ENCODE measurements at places on chromosomes 3 and 15.

DNA sequence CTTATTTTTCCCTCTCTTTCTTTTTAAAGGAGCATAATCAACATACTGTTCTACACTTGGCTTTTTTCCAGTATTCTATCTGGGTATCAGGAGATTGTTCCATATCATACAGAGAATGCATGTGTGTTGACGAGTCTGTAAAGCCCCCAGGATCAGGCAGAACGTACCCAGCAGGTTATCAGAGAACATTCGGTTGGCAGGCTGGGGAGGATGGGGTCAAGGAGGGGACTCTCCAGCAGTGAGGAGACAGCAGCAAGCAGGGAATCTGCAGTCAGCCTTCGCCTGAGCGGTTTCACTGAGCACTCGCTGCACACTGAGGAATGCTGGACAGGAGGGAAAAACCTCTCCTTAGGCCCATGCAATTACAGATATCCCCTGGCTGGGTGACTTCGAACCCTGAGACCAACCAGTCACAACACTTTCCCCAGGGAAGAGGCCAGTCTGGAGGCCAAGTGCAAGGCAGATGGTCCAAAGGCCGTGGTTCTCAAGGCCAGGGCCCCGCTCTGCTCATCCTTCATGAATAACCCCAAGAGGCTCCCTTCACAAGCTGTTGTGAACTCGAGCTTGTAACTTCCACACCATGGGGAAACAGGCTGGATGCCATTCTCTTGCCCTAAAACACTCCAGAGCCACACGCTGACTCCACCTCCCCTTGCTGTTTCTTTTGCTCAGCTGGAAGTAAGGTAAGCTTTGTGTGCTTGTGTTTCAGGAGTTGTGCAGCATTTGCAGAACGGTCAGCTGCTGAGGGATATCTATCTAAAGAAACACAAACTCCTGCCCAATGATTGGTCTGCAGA is 60.1 kb downstream of the PXYLP1 start:
- DNase-seq = no peak

DNA sequence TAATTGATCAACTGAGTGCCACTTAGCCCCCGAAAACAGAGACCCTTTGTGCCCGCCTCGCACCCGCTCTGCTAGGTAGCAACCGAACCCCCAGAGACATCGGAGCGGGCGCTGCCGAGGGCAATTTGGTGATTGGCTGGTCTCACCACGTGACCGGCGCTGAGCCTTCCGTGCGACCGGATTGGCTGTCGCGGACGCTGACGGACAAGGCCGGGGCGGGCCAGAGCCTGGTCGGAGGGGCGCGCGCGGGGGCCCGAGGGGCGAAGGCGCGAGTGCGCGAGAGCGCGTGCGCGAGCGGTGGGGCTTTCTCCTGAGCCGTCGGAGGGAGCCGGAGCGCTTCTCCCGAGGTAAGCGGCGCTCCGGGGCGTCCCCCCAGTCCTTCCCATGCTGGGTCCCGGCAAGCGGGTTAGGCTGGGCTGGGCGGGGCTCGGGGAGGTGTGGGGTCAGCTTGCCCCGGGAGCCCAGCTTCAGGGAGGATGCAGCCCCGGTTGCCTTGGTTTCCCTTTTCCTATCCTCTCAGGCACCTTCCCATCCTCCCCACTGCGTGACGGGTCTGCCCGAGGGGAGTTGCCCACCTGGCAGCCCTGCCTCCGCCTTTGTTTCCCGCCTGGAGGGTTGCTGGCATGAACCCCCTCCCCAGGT is at the start of gene TMEM108:
TMEM108 (plus strand) TSS at position 303 of the 642 bp plus-strand sequence.
- no peak for DNase-seq

GRCh38 chr15:36893276-36893675 is 207.1 kb downstream of the MEIS2 start:
- no peak for DNase-seq

DNA sequence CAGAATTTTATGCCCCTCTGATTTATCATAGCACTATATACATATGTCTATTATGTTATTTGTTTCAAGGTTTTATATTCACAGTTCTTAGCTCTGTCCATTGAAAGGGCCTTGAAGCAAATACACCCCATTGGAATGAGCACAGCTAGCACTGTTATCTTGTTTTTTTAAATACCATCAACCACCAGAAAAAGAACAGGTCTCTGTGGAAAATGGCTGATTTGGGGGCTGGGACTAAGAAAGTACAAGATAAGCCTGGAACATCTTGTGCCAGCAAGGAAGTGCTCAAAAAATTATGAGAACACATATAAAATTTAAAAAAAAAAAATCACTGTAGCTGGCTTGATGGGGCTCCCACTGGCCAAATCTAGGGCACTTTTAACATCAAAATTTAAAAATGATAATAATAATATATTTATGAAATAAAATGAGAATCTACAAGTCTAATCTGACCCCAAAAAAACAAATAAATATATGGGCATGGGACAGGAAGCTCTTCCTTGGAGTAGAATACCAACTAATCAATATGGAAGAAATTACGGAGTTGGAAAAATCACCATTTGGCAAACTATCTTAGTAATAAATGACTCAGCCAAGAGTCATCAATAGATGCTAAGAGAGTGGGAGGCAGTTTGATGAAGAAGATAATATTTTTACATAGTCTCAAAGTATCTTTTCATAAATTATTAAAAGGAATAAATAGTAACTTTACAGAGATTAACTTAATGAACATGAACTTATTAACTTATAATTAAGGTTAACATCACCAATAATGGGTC is 20.5 kb downstream of the IFT80 start:
- DNase-seq = no peak

GRCh38 chr3:186239321-186239720 is 122.7 kb downstream of the DGKG start:
- no peak for DNase-seq

- no peak for DNase-seq
These were observed 1.6 kb upstream of the SUCNR1 start for GRCh38 chr3:151871639-151872468.
